Endodermal cell (in vitro differentiated cells): ENCODE measurements at places on chromosomes 4 and X. TPM values are rescaled to one million over a fixed set of nuclear protein-coding genes. Genes with fewer than 3 reads are reported as not detected.

DNA sequence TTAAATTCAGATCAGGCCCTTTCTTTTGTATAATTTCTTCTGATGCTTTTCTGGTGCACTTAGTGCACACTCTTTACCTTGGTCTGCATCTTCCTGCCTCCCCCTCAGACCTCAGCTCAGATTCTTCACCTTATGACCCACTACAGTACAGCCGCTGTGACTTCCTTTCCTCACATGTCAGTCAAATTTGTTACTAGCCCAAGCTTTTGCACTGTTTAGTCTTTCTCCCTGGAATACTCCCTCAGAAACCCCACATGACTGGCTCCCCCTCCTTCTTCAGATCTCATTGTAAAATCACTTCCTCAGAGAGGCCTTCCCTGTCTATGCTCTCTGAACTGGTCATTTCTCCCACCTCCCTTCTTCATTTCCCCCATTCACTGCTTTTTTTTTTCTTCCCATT, 132.9 kb downstream of the FRAS1 start:
- no peak for DNase-seq

The HSFX2 gene
- total RNA-seq = not detected in 3 replicates

GRCh38 chr4:165625281-165625680, 246.5 kb downstream of the CPE start:
- DNase-seq = no peak

DNA sequence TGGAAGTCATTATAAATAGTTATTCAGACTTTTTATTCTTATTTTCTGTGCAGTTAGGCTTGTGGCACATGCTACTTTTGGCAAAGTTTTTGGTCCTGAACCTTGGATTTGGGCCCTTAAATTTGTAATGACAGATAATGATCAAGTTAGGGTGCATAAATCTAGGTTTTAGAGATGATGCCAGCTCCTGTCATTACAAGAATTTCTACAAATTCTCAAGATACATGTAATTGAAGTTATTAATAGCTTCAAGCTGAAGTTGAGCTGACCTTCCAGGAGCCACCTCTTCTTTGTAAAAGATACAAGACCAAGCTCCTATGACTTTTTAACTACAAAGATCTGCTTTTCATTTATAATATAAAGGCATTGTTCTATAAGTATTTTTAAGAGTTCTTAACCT, 255.6 kb upstream of the UGT8 start:
- DNase-seq = no peak

GRCh38 chr4:182576601-182577289, 333.5 kb downstream of the TENM3 start:
- DNase-seq = peak; percentile 72

- peak; percentile 87 for DNase-seq
Measured at GRCh38 chrX:39782276-39782675, 315.5 kb downstream of the BCOR start.

The S100G gene
- not detected in 3 replicates for total RNA-seq

DNA sequence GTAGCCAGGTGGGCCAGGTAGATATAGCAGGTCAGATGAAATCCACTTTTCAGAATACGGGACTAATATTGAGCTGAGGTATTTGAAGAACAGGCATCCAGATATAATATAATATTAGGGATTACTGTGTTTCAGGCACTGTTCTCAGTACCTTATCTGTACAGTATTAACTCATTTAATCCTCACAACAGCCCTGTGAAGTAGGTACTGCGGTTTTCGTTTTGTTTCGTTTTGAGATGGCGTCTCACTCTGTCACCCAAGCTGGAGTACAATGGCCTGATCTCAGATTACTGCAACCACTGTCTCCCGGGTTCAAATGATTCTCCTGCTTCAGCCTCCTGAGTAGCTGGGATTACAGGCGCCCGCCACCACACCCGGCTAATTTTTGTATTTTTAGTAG, 129.6 kb downstream of the IL1RAPL2 start:
- DNase-seq = no peak

- DNase-seq = no peak
Measured at GRCh38 chrX:46750889-46751288, 8.0 kb downstream of the SLC9A7 start.

DNA sequence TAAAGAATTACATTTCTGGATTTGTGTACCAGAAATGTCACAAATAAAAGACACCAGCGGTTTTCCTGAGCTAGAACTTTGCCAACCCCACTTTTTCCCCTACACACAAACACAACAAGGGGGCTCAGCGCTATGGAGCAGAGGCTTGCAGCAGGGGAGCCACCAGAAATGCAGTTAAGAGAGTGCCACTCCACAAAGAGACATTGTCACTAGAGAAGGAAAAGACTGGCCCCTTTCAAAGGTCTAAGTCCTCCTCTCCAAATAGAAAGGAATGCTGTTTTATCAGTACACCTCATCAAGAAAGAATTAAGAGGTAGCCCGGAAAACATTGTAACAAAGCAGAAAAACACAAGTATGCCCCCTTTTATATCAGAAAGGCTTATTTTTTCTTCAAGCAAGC, 419.5 kb downstream of the HNRNPD start:
- DNase-seq = no peak

DNA sequence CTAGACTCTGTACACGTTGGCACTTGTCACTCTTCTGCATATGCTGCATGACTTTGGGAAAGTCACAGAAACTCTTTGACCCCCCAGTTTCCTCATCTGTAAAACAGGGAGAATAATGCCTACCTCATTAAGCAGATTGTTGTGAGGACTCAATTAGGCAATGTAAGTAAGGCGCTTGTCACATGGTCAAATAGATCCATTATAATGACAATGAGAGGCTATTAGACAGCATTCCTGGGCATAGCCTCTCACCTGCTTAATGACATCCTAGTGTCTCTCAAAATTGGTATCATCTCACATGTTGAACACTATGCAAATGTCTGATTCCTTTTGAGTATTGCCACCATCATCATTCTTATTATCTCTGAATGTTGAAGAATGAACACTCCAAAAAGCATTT, 172.6 kb upstream of the JADE1 start:
- no peak for DNase-seq

The EDA2R gene
- 1.7 and 2.0 TPM in 2 replicates for total RNA-seq

- DNase-seq = no peak
Measured at GRCh38 chr4:77911842-77912450, 49.3 kb downstream of the MRPL1 start.

DNA sequence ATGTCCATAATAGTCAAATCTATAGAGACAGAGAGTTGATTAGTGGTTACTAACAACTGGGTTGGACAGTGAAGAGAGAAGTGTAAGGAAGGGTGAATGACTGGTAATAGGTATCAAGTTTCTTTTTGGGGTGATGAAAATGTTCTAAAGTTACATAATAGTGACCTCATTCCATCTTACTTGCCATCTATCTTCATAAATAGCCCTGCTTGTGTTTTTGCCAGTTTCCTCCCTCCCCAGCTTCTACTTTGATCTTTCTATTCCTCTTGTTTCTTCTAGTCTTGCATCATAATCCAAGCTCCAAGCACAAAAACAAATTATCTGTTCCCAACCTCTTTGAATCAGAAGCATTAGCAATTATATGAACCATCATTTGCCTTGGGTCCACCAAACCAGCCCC, 40.2 kb upstream of the TET2 start:
- no peak for DNase-seq

The FRMD7 gene
- not detected in 3 replicates for total RNA-seq

DNA sequence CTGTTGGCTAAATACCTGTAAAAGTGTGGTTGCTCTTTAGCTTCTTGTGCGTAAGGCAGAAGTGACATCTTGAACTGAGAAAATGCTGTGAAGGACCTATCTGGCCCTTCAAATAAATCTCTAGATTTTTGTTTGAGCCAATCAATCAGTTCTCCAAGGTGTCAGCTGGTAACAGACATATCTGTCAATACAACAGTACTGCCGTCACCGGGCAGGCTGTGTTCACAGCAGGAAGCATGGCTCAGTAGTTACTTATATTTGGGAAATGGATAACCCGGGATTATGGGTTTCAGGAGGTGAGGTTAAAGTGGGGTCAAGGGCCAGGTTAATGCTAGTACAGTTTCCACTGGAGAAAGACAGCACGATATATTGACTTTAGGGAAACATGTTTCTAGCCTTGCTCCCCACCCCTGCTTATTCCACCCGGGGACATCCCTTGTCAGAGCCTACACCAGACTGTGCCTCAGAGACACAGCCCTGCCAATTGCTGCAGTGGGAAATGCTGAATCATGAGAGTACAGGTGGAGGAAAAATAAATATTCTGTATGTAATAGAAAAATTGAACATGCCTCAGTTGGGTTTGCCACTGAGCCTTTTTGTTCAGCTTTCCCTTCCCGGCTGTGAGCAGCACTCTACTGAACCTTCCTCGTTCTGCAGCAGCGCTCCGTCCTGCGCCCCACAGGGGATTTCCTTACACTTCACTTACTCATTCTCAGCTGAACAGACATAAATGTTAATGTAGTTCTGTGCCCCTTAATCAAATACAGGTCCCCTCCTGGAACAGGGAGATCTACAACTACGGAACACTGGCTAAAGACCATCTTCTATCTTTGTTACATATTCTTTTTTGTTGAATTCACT, 121.1 kb downstream of the MGST2 start:
- DNase-seq = no peak

The GALNTL6 gene
- total RNA-seq = 0.71 to 1.1 TPM (median 0.92 TPM) in 3 replicates

DNA sequence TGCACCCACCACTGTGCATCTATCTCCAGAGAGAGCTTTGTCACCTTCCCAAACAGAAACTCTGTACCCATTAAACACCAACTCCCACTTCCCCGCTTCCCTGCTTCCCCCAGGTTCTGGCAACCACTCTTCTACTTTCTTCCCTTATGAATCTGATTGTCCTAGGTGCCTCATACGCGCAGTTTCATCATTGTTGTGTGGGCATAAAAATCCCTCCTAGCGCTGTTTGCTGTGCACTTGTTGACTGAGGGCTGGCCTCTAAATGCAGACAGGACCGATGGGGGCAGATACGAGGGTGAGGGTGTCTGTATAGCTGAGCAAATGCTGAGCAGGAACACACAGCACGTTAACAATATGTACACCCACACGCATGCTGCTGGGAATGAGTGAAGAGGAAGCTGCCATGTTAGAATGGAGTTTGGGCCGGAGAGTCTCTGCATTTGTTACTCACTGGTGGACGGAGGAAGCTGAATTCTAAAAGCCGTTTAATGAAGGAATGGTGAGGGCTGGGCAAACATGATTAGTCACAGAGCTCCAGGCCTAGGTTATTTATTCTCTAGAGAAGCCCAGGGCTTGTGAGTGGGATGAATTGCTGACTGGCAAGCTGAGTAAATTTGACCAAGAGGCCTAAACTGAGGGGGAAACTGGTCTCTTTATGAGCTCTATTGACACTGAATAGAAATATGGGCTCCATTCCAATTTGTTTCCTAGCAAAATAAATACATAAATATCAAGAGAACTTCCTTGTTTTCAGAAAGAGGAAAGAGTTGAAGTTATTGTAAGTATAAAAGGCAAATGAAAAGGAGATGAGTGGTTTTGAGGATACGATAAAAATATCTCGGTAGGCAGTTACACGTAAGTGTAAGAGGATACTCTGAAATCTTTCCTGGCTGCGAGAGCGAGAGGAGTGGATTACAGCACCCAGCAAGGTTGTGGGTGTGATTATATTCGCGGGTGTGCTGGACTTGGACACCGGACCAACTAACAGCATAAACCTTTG, 95.9 kb upstream of the RPS6KA3 start:
- no peak for DNase-seq

DNA sequence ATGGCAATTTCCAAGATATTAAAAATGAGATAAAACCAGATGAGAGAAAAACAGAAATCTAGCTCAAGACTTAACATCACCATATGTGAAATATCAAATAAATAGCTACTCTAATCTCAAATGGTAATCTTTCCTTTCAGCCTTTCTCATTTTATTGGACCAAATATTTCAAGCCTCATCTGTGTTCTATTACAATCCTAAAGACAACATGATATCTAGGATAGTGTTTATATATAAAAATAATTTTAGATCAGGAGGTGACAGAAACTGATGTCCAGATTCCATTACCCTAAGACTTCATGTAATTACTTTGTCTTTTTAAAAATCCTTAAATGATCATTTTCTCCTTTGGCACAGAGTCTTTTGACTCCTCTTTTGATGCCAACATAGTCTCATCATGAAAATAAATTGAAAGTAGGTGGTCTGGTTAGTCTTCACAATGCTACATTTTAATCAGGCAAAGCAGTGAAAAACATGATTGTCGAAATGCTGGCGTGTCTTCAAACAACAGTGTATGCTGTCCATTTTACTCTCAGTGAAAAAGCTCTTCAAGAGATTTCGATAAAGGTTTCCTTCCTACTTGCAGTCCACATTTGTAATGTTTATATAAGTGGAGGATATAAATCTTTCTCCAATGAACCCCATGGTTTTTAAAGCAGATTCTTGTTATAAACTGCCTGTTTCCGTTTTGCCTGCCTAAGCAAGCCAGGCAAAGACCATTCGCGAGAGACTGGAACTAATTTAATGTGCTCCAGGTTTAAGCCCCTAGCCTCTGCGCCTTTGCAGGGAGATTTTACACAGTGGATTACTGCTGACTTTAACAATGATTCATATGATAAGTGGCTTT, 169.8 kb downstream of the SCFD2 start:
- no peak for DNase-seq

DNA sequence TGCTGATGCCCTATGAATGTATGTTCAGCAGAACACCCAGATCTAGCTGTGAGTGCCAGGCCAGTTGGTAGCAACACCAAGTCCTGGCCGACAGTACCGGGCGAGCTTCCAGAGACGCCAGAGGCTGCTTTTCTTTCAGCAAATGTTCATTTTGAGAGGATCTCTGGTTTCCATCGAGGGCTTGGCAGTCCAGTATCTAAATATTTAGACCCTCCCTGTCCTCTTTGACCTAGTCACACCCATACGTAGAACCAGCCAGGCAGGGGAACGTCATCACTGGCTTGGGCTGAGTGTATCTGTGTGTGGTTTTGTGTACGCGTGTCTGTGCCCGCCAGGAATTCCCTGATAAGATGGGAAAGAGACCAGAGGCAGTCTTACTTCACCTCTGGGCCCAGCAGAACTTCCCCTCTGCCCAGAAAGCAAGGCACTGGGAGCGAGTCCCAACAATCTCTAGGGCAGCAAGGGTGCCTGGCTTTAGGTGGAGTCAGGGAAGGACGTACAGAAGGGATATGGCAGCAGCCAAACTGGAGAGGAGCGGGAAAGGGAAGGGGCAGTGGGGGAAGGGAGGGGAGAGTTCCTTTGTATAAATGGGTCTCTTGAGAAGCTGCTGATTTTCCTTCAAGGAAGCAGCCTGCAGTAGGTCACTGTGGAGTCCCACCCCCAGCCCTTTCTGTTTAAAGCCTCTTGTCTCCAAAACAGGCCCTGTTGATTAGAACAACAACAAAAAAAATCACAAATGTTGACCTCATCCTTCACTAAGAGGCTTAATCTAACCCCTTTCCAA, 15.0 kb upstream of the ELF4 start:
- no peak for DNase-seq
